ENCODE measurements at places on chromosomes 6 and 20.

DNA sequence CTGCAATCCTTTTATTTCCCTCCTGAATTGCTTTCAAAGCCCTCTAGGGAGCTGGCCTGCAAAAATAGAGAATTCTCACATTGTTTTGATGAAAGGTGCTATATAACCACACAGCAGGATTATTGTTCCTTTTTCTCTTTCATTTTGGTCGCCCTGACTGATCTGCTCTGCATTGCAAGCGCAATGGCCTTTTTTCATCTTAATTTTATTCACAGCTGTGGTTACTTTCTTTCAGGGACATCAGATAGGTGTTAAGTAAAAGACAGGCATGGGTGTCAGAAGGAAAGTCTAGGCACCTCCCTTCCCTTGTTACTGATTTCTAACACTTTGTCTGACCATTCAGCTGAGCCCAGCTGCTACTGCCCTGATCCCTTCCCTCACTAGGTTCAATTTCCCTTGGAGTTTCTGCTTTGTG, 850.5 kb upstream of the MAP3K7 start:
- no peak for DNase-seq

DNA sequence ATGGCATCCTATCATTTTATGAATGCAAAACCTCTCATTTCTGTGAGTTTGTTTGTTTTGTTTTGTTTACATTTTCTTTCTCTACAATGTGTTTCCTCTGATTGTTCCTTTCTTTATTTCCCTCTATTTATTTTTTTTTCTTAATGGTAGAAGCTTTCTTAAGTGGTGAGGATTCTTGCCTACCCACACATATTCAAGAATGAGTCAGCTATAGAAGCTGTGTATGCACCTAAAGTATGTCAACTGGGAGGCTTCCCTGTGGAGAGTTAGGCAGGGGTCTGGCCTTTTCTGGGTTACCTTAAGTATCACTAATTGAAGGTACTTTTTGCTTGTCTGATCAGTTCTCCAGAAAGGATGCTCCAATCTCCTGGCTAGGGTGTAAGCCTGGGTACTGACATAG, 354.0 kb downstream of the ESR1 start:
- no peak for DNase-seq

- DNase-seq: no peak
These were observed 14.4 kb upstream of the RSPH3 start for GRCh38 chr6:159014406-159014805.

DNA sequence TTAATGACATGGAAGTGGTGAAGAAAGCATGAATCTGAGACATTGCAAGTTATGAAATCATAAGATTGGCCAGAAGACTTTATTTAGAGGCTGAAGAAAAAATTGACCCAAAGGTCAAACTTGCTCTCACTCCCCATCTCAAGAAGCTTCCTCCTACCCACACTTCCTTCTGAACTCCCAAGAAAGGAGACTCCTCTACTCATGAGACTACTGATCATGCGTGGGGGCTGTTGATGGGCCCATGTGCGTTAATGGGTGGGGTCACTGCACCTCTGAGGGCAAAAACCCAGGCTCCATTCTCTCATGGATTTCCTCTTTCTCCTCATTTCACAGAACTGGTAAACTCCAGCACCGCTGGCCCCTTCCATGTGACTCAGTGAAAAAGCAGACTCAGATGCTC, 470.6 kb upstream of the ARID1B start:
- DNase-seq: no peak

GRCh38 chr6:60754879-60755278, 1531.1 kb downstream of the KHDRBS2 start:
- no peak for DNase-seq

DNA sequence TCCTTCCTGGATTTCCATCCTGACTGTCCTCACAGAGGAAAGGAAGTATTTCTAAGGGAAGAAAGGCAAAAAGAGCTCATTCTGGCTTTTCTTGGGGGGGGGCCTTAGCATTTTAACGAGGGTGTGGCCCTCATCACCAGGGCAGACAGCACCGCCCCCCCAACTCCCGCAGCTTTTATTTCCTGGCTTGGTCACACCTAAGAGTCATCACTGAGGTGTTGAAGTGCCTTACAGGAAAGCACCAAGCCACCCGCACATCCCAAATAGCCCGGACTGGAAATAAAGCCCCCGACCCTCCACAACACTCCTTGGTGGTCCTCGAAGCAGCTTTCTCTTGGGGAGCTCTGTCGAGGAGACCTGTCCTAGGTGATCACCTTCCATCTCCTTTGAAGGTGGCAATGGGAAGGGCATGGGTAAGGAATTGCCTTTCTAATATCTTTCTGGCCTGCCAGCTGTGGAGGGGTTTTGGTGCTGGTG, 1.3 kb downstream of the PTK7 start:
- no peak for DNase-seq

- no peak for DNase-seq
These were observed 8.8 kb downstream of the BTBD3 start for GRCh38 chr20:11926292-11926998.

Data from GM19239 (cell line).